SHP77 (cell line): ENCODE measurements at places on chromosomes 4 and X.

DNA sequence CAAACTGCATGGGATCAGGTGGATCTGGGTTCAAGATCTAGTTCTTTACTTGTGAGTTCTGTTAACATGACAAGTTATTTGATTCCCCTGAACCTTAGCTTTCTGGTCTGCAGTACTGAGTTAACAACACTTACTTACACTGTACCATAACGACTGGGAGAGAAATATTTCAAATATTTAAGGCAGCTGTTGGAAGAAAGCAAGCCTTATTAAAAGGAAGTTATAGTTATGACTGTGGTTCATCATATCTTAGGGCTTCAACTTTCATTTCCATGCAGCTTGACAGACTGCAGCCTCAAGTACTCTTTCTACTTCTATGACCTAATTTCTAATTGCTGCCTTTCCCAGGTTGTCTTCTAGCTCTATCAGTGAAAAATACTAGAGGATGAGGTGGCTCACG is 40.0 kb upstream of the PDGFRA start:
- no peak for DNase-seq

DNA sequence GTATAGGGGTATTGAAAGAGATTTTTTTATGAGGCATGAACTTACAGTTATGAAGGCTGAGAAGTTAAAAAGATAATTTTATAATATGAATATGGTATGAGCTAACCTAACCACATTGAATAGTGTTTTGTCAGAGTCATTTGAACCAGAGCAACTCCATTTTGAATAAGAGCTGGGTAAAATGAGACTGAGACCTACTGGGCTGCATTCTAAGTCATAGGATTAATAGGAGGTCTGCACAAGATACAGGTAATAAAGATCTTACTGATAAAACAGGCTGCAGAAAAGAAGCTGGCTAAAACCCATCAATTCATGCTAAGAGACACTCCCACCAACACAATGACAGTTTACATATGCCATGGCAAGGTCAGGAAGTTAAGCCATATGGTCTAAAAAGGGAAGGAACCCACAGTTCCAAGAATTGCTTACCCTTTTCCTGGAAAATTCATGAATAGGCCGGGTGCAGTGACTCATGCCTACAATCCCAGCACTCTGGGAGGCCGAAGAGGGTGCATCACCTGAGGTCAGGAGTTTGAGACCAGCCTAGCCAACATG is 209.2 kb downstream of the TECRL start:
- no peak for DNase-seq

DNA sequence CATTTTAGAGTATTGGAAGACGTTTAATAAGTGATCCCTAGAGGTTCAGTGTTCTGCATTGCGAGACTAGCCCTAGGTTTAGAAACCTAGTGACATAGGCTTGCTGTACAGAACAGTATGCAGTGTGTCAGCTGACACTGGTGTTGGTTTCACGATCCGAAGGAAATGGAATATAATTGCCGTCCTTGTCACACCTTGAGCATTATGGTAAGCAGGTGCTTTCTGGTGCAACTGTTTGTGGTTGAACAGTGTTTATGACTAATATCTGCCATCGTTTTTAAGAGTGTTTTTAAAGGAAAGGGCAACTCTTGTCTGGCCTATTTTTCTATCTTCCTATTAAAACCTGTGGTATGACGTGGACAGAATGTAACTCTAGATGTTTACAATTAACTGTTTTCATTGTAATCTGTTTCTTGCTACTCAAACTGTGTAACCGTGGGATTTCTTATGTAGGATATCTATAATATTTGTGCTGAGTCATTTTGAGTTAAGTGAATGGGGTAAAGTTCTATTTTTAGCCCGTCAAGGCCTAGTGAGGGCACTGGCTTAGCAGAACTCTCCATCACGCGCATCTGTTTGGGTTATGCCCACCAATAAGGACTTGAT is 53.8 kb upstream of the TBC1D14 start:
- peak; percentile 14 for DNase-seq

GRCh38 chr4:109032671-109033070 is 269.8 kb downstream of the COL25A1 start:
- no peak for DNase-seq
